ENCODE measurements at places on chromosomes 2 and 18.
A peak's percentile ranks its signal among the peaks of the same experiment; 100 is the strongest.

- peak; percentile 65 for DNase-seq
These were observed 70.4 kb downstream of the ARHGEF33 start for GRCh38 chr2:38959938-38960608.

DNA sequence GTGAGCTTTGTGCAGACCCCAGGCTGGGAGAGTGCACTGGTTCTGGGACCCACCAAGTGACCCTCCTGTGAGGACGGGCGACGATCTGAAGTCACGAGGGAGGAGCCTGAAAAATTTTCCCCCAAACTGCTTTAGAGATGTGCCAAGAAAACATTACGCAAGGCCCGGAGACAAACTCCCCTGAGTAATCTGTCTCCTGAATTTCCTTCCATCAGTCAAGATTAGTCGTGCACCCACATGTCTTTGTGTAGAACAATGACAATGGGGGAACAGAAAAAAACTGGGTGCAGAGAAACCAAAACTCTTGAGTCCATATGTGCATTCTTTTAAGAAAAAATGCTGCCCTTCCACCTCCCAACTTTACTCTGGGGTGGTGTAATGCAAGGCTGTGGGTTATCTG, 12.6 kb upstream of the NCK2 start:
- no peak for DNase-seq

DNA sequence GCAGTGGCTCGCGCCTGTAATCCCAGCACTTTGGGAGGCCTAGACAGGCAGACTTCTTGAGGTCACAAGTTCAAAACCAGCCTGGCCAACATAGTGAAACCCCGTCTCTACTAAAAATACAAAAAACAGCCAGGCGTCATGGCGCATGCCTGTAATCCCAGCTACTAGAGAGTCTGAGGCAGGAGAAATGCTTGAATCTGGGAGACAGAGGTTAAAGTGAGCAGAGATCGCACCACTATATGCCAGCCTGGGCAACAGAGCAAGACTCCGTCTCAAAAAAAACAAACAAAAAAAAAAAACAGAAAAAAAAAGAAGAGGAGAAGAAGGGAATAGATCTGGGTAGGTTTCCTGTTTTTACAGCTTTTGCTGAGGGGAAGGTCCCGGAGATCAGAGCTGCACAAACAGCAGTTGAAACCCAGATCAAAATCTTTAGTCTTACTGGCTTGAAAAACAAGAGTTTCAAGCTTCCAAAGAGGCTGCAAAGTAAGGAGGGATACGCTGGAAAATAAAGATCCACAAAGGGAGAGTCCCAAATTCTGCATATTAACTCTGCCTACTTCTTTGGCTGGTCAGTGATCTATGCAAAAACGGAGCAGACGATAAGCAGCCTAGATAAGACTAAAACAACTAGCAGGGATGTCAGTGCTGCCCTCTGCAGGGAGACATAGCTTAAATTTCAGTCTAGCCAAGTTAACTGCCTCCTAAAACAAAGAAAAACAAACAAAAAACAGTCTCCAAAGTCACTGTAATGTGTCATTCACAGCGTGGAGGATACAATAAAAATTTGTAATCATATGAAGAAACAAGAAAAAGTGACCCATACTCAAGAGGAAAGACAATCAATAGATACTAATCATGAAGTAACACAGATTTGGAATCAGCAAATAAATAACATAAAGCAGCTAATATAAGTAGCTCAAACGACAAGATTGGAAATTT, 74.1 kb downstream of the TLK1 start:
- DNase-seq, result peak; percentile 5

DNA sequence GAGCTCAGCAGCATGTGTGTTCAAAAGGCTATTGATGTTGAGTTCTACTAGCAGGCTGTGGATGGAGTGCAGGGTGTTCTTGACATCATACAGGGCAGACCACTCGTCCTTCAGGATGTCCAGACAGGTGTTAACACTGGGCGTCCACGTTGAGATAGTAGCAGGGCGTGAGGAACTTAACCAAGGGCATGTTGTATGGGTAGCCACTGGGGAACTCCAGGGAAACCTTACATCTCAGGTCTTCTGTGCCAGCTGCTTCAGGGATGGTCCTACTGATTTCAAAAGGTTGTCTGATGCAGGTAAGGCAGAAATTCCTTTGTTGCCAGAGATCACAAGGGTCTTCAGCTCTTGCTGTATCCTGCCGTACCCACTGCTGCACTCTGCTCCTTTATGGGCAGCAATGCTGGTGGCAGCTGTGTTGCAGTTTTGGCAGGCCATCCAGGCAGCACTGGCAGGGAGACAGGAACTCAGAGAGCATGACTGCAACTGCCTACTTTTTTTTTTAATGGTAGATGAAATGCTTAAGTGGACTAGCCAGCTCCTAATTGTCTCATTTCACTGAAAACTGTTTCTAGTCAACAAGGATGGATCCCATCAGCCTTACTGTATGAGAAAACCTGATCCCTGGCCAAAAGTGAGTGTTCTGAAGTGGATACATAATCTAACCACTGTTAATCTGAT, 32.4 kb upstream of the RBBP8 start:
- no peak for DNase-seq

DNA sequence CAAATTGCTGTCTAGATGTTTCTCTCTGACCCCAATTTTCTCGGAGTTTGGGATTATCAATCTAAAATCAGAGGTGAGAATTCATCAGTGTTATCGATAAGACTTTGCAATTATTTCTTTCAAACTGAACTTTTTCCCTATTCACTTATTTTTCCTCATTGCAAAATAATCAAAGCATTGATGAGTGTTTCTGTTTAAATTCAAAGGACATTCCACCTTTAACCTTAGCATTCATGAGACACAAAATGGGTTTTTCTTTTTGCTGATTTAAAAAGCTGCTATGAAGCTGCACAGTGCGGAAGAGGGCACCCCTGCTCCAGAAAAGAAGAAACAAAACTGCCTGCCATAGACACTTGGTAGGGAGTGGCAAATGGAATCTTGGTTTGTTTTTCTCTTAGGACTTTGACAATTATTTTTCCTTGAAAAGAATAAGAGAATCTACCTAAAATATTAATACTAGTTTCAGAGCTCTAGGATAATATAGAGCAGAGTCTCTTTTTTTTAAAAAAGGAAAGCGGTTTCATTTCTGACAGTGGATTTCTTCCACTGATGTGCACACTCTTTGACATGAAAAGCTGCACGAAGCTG, 203.4 kb downstream of the TGIF1 start:
- no peak for DNase-seq

- no peak for DNase-seq
These were observed 27.8 kb downstream of the GALNT14 start for GRCh38 chr2:31110431-31110830.
